ENCODE measurements at places on chromosomes 13 and 19.

GRCh38 chr13:36549126-36549702 lies 116.9 kb downstream of the CCNA1 start:
- DNase-seq: no peak

- DNase-seq: no peak
Observed at GRCh38 chr13:31755803-31756212, 16.5 kb downstream of the RXFP2 start.

DNA sequence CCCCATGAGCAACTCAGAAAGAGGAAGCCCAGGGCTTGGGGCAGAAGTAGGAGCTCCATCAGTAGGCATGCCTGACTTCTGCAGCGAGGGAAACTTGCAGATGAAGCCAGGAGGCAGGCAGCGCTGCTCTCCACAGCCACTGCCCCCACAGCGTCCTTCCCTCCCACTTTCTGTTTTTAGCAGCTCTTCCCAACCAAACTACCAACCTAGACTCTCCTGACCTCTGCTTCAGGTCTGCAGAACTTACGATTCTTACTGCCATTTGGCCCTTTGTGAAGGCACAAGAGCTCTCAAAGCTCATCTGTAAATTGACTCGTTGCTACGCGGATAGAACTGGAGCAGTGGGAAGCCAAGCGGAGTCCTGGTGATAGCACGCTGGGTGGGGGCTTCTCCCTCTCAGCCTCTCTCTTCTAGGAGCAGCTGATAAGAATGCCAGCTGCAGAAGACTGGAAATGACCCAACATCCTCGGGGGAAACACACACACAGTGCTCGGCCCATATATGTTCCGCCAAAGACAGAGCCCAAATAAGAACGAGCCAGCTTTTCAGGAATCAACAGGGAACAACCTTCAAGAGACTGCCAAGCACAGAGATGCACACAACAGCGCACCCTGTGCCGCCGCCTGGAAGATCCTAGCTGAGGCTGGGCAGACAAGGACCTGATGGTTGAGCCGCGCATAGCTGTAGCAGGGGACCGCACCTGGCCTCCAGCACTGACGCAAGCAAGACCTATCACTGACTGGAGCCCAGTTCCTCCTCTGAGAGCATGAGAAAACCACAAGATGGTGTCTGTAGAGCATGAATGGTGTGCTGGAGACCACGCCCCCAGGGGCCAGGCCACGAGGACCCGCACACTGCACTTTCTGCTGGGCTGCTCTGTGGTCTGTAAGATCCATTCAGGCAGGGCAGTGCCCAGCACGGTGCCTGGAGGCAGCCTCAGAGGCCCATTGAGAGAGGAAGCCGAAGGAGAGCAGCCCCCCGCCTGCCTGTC lies 15.9 kb upstream of the SLC35E1 start:
- DNase-seq: no peak

DNA sequence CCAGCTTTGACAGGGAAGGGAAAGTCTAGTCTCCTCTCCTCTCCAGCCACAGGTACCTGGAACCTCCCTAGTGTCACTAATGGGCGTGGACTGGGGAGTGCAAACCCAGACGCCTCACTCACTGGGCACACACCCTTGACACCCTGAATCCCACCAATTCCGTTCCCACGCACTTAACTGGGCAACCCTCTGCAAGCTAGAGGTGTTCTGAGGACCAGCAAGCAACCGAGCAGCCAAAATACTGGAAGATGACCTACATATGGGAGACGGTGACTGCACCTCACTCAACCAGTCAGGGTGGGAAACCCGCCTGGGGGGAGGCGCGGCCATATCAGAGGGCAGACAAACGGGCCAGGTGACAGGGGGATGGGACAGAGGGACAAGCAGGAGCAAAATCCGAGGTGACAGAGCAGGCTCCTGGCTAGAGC lies 991 bp downstream of the ABHD17A start:
- DNase-seq: no peak

DNA sequence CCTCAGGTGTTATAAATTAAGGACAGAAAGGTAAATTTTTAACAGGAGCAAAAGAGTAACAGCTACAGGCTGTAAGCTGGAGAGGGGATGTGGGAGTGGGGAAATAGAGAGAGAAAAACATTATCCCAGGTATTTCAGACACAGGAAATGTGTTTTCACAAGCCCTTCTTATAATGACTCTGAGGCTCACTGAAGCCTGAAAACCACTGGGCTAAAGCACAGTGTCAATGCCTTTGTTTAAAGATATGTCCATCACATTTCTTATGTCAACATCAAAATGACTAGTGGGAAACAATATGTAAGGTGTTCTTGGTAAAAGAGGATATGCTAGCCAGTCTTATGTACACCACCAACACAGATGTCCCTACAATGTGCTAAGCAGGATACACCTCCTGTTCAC lies 365.9 kb downstream of the FGF14 start:
- no peak for DNase-seq

- DNase-seq: no peak
Observed at GRCh38 chr19:55647732-55648584, at the start of gene CCDC106. Gene CCDC106 (plus strand): TSS chr19:55648212. CDS start chr19:55649047, 835 bp downstream.

DNA sequence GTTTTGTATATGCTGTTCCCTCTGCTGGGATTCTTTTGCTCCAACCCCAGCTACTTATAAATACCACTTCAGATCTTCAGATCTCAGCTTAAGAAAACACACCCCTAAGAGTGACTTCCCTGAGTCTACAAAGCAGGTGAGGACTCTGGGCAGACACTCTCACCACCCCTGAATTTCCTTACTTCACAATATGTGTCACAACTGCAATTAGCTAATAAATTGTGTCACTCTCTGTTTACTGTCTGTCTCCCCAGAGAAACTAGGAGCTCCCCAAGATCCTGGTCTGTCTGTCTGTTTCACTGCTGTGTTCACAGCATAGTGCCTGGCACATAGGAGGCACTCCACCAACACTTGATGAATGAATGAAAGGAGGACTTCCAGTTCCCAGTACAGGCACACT lies 14.4 kb downstream of the CEBPA start:
- DNase-seq: no peak

- DNase-seq: no peak
Observed at GRCh38 chr19:48618278-48618915, 581 bp downstream of the RPL18 start.

- no peak for DNase-seq
Observed at GRCh38 chr19:15294561-15294990, 37.8 kb downstream of the BRD4 start.

DNA sequence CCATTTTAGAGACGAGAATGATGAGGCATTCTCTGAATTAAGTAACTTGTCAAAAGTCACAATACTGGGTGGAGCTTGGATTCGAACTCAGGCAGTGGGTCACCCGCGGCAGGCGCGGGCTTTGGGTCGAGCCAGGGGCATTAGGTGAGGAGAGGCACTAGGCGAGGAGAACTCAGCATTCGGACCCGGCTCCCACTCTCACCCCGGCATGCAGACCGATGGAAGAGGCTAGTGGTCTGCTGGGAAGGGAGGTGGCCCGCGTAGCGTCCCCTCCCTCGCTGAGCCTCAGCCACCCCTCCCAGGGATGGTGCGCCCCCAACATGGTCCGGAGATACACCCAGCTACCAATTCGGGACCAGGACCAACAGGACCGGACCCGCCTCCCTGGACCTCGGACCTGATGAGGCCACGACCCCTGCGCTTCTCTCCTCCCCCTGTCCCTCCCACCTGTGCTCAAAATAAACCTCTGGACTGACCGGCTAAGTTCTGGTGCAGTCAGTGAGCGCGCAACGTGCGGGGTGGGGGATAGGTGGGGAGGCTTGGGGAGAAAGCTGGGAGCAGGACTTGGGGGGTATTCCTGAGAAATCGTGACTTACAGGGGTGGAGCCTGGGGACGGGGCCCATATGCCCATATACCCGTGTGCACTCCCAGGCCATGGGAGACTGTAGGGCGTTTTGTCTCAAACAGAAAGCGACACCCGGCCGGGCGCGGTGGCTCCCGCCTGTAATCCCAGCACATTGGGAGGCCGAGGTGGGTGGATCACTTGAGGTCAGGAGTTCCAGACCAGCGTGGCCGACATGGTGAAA lies 1.3 kb upstream of the SNAPC2 start:
- no peak for DNase-seq

DNA sequence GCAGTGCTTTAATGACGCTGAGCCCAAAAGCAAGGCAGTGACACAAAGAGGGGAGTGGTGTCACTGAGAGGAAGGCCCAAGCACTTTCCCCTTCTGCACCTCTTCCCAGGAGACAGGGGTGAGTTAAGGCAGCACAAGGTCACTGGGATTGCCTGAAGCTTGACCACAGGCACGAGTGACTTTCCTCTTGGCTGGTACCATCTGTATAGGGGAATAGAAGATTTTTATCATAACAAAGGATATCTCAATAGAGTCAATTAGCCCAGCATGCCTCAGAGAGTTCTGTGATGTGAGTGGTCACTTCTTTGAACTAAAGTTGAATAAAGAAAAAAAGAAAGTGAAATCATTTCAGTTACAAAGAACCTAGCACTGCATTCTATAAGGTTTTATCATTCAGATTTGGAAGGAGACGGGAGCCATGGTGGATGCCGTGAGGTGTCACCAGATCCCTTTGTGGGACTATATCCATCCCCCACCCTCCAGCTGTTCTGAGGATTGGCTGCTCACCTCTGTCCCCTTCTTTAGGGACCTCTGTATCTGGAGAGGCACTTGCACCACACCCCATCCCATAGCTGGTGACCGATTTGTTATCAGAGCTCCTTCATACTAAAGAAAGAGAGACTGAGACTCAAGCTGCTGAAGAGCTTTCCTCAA lies 291.2 kb downstream of the DCT start:
- no peak for DNase-seq

DNA sequence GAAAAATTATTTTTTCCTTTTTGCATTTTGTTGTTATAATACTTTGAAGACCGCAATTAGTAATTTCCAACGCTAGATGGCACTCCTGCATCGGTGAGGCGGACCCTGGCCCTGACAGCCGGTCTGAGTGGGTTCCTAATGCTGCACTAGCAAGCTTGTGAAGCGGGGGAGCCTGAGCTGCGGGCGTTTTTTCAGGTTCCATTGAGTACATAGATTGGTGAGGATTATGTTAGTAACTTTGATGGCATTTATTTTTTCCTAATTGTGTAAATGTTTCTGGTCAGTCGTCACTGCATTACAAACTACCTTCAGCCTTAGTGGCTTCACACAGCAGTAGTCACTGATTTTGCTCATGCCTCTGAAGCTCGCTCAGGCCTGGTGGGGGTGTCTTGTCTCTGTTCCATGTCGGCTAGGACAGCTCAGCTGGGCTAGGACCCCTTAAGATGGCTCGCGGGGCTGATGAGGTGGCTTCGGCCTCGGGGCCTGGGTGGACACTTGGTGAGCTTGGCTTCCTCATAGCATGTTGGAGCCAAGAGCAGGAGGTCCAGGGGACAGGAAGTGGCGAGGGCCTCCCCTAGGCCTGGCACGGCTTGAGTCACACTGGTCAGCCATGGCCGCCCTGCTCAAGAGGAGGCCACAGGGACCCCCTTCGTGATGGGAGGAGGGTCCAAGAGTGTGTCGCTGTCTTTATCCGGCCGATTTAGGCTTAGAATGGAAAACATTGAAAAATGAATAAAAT lies 25.0 kb downstream of the ERCC5 start:
- no peak for DNase-seq

GRCh38 chr13:99442273-99442895 lies 58.9 kb upstream of the TM9SF2 start:
- no peak for DNase-seq

GRCh38 chr13:49302222-49302621 lies 54.5 kb downstream of the CDADC1 start:
- DNase-seq: no peak

Data from esophagus squamous epithelium (tissue), 5 donors.